ENCODE measurements at places on chromosomes 7 and 10.
A peak's percentile ranks its signal among the peaks of the same experiment; 100 is the strongest.

GRCh38 chr7:8177109-8177933 is 84.6 kb downstream of the ICA1 start:
- DNase-seq = no peak

DNA sequence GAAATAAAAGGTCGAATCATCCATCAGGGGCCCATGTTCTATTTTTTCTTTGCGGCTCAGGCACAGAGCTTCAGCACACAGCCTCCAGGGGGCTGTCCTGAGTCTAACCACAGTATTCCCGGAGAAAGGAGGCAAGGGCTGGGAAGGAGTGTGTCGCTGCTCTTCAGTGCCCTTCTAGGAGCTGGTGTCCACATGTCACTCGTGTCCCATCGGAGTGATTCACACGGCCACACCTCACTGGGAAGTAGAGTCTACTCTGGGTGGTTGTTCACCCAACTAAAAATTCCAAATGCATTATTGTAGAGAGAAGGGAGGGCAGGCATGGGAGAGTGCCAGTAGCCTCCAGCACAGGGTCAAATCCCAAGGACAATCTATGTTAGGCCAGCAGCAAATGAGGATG is 114.8 kb upstream of the LANCL2 start:
- no peak for DNase-seq

DNA sequence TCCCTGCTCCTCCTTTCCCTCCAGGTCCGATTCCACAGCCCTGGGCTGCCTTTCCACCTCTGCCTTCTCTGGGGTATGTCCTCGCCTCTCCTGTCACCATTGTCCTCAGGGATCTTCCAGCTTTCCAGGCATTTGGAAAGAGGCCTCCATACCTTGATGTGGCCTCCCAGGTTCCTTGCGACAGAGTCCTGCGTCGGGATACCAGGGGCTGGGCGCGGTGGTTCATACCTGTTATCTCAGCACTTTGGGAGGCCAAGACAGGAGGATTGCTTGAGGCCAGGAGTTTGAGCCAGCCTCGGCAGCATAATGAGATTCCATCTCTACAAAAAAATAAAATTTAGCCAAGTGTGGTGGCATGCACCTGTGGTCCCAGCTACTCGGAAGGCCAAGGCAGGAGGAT is 171.1 kb downstream of the CUX1 start:
- no peak for DNase-seq

DNA sequence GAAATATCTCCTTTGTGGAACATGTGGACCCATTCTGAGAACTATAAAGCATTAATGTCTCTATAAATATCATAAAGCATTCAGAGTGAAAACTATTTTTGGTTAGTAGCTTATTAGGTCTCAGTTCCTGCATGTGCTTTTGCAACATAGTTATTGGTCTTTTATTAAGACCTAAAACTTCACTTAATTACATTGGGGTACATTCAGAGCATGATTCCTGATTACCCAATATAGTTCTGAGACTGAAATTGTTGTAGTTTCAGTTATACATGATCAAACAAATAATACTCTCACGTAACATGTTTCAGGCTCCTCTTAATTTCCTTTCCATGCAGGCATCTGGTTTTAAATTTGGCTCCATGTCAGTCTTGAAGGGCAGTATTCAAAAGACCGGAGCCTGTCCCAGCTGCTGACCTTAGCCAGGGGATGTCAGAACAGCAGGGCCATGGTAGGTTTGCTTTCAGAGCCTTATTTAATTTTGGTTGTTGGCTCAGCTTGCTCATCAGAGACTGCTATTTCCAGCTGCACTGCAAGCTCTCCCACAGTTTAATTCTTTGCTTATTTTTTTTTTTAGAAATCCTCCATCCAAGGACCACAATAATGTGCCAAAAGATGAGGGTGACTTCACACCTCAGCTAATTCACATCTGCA is 447.8 kb upstream of the FZD8 start:
- no peak for DNase-seq

DNA sequence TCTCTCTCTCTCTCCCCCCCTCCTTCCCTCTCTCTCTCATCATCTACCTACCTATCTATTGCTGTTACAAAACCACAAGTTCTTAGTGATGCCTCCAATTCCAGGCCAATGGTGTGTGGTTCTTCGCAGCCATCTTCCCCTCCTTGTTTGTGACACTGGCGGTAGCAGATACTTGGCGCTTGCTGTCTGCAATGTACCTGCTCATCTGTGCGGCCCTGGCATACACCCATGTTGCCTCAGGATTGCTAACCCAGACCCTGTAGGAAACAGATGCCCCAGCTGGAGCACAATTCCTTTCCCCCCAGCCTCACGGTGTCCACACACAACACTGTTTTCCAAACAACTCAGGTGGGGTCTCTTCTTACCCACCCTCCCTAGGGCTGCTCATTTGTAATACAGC is 13.6 kb upstream of the DPYSL4 start:
- DNase-seq = no peak

DNA sequence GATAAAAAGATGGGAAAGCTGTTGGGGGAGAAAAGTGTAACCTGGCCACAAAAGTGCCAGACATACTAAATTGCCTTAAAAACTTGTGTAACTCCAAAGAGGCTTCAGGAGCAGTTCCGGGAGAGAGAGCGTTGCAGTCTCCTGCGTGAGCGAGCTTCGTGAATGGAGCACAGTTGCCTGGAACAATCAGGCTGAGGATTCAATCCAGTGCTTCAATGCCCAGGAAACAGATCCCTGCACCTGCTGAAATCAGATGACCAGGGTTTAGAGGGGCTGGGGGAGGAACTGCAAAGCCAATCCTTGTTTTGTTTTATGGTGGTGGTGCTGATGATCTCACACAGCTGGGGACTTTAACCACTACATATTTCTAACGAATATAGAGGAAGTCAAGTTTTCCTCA is 398.3 kb downstream of the DPP6 start:
- DNase-seq = no peak

GRCh38 chr7:159151231-159151630 is 6.6 kb upstream of the VIPR2 start:
- DNase-seq = no peak

DNA sequence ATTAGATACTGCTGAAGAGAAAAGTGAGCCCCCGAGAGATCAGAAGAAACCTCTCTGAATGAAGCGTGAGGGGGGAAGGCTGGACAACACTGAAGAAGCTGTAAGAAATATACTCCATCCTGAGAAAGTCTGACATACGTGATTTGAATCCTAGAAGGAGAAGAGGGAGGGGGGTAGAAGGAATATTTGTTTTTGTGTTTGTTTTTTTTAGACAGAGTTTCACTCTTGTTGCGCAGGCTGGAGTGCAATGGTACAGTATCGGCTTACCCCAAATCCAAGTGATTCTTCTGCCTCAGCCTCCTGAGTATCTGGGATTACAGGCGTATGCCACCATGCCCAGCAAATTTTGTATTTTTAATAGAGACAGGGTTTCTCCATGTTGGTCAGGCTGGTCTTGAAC is 52.6 kb downstream of the GALNT11 start:
- no peak for DNase-seq

- DNase-seq = no peak
These were observed 229.0 kb downstream of the PRPF18 start for GRCh38 chr10:13815756-13816155.

GRCh38 chr7:156621652-156622051 is 18.9 kb upstream of the RNF32 start:
- DNase-seq = no peak

- DNase-seq = no peak
These were observed 63.1 kb downstream of the TLL2 start for GRCh38 chr10:96450529-96451207.

DNA sequence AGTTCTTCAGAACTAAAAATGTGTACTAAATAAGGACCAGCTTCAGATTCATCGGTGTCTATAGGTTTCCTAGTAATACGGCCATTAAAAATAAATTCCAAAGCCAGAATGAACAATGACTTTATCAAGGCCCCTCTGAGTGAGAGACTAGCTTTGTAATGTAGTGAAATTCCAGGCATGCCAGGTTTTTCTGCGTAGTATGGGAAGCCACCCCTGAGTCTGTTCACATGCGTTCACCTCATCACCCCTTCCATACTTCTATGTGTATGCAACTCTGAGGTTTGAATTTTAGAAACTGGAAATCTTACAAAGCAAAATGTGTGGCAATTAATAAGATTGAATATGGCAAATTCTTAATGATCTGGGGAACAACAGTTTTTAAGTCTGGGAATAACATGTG is 24.5 kb downstream of the RNF32 start:
- no peak for DNase-seq

- DNase-seq = peak; percentile 46
These were observed 112.7 kb downstream of the SLIT1 start for GRCh38 chr10:97072851-97073665.

DNA sequence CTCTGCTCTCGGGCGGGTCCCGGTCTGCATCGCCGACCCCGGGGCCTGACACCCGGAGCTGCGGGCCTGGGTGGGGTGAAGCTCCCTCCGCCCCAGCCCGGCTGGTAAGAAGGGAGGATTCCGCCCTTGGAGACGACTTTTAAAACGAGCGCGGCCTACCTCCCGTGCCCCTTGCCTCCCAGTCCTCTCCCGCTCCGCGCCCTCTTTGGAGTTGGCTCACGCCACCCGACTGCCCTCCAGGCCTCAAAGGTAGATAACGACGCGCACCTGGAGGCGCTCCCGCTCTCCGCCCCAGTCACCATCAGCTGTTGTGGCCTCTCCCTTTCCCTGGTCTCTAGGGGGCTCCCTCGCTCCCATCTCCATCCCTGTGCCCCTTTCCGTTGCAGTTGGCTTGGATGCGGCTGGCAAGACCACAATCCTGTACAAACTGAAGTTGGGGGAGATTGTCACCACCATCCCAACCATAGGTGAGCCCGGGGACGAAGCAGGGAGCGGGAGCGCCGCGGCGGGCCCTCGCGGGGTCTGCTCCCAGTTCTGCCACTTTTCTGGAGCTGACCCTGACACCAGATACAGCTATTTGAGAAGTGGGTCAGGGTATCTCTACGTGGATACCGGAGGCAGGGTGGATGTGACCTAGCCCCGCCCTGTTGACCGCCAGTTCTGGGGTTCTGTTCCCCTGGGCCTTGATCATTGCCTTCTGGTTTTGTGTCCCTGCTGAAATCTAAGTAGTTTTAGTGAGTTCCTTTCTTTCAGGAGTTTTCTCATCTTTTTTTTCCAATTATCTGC is 679 bp downstream of the ARF5 start:
- no peak for DNase-seq

DNA sequence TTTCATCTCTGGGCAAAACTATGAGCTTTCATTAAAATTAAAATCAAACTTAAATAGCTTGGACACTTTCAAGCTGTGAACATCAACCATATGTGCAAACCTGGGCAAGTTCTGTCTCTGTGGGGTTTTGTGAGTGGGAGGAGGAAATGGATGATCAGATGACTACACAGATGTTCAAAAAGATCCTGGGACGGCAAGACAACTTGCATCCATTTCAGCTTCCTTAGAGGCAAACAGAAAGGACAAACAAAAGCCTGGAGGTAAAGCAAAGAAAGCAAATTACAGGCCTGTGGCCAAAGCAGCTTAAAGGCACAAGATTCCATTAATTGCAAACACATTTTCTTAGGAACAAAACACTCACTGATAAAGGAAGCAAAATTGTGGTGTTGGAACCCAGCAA is 222.2 kb downstream of the NEBL start:
- no peak for DNase-seq

GRCh38 chr7:70744492-70744891 is 387.5 kb upstream of the GALNT17 start:
- no peak for DNase-seq

DNA sequence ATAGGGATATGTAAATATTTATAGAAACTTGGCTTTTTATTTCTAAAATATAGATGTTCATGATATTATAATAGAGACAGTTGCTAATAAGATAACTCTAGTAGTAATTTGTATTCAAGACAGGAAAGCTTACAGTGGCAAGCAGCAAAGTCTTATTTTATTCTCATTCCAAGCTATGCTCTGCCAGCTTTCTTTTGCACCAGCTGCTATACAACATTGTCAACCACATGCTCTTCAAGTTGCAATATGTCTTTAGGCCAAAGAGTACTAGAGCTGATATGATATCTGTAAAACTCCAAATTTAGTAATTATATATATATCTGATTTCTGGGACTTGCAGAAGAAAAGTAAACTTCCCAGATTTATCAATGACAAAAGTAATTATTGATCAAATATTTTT is 350.1 kb downstream of the HGF start:
- DNase-seq = no peak

GRCh38 chr7:44398953-44399574 is 73.7 kb upstream of the CAMK2B start:
- no peak for DNase-seq

- no peak for DNase-seq
These were observed 104.9 kb downstream of the XRCC2 start for GRCh38 chr7:152571068-152571467.

DNA sequence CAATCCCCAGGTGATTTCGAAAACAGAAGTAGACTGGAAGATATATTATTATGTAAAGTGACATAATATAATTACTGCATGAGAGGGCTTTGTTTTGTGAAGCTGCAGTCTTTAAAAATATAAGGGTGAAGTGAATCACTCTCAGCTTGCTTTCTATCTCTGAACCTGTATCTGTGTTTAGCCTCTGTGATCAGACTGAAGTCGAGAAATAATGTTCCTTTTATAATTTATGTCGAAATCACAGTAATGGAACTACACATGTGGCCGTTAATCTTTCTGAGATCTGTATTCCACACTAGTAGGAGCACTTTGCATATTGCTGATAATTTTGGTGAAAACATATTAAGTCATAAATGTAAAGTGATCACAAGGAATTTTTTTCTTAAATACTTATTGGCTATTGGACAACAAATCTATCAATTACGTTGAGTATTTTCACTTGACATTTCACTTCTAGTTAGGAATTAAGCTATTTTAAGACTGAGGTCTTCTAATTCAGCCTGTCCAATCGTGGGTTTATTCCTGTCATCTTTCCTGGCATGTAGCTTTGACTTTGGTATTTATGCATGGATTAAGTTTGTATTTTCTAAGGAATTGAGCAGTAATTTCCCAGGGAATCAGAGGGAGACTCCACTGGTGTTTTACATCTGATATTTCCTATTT is 268.2 kb upstream of the POT1 start:
- DNase-seq = no peak

- peak; percentile 25 for DNase-seq
These were observed 60.6 kb upstream of the MSMB start for GRCh38 chr10:46106410-46107255.

- DNase-seq = no peak
These were observed 77.1 kb downstream of the KCNMA1 start for GRCh38 chr10:77560471-77560870.

DNA sequence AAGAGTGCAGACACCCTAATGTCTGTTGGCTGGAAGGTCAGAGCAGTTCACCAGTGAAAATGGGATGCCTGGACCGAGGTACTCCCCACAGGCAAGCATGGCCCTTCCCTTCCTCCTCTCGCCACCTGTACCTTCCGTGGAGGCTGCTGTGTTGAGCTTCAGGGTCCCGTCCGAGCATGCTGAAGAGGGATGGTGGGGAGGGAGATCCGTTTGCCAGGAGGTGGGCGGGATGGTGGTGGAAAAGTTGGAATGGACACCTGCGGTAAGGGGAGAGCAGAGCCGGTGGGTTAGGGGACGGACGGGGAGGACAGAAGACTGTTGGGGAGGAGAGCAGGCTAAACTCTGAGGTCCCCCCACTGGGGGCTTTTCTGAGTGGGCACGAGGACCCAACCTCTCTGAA is 15.9 kb upstream of the ZNF777 start:
- no peak for DNase-seq

- peak; percentile 37 for DNase-seq
These were observed 34.0 kb downstream of the HSPA12A start for GRCh38 chr10:116708391-116708821.
